RPMI8226 (cell line): ENCODE measurements at places on chromosomes 7 and 10.

DNA sequence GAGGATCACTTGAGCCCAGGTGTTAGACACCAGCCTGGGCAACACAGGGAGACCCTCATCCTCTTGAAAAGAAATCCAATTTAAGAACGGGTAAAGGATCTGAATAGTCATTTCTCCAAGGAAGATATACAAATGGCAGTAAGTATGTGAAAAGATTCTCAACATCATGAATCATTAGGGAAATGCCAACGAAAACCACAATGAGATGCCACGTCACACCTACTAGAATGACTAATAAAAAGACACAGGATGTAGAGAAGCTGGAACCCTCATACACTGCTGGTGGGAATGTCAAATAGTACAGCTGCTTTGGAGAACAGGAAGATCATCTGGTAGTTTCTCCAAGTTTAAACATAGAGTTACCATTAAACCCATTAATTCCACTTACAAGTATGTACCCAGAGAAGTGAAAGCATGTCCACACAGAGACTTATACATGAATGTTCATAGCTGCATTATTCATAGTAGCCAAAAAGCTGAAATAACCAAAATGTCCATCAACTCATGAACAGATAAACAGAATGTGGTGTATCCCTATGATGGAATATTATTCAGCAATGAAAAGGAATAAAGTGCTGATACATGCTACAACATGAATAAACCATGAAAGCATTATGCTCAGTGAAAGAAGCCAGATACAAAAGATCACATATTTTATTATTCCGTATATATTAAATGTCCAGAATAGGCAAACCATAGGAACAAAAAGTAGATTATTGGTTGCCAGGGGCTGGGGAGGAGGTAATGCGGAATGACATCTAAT, 13.1 kb upstream of the ZMIZ2 start:
- DNase-seq = peak; percentile 22

DNA sequence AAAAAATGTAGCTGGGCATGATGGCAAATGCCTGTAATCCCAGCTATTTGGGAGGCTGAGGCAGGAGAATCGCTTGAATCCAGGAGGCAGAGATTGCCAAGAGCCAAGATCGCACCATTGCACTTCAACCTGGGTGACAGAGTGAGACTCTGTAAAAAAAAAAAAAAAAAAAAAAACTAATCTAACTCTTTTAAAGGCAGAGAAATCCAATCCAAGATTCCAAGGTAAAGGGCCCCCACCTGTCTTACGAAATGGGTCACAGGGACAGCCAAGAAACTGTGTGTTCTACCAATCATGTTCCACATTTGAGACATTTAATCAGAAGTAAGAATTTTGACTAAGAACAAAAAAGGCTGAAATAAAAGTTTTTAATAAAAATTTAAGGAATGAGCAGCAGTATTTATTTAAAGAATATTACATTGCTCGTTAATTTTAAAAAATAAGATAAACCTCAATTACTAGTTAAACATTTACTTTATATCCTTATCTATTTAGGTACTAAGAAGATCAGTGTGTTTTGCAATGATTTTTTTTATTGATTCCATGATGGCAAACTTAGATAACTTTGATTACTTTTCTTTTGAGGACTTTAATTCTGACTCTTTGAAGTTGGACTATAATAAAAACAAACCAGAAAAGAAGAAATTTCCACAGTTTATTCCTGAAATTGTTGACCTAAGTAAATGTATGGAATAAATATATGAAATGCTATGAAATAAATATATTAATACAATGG, 6.7 kb upstream of the OAT start:
- no peak for DNase-seq

- DNase-seq = no peak
Observed at GRCh38 chr7:47249361-47249760, 332.6 kb downstream of the TNS3 start.

GRCh38 chr10:22581461-22581860, 132.9 kb downstream of the PIP4K2A start:
- DNase-seq = no peak

DNA sequence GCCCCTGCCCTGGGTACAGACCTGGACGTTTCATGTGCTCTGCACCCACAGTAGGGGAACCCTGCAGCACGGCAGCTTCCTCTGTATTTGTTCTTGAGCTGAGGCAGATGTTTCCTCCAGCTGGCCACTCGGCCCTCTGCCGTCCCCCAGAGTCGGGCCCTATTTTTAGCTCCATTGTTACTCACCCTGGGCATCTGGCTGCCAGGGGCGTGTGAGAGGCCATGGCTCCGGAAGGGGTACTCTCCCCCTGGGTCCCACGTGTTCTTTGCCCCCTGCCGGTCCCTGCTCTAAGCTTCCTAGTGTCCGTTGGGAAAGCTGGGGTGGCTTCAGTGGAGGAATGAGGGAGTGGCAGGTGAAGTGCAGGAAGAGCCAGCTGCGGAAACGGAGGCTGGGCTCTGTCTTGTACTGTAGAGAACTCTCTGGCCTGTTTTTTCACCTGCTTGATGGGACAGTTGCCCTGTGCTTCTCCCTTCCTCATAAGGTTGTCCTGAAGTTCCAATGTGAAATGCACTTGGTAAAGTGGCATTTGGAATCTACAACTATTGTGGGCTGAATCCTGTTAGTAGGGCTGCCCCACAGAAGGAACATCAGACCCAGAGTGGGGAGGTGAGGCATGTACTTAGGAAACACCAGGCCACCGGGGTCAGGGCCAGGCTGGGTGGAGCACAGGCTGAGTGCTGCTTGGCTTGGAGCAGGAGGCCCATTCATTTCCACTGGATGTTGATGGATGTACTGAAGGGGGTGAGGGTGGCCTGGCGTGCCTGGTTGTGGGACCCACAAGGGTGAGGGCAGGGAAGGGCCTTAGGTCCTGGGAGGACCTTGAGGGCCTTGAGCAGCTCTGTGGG, 30.6 kb downstream of the PALD1 start:
- DNase-seq = peak; percentile 82

DNA sequence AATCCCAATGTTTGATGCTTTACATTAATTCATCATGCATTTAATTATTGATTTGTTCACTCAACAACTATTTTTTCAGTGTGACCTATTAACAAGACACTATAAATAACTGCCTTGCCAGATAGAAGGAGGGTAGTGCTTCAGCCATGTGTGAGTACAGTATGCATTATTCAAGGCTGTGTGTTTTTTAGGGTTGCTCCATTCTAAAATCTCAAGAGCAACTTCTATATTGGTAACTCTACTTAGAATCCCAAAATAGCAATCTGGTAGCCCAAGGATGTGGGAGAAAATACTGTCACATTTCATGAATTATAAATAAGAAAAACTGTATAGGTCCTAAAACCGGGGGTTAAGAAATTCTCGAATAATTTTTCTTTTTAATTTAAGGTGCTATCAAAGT, 69.9 kb downstream of the ENO4 start:
- DNase-seq = no peak

- DNase-seq = no peak
Observed at GRCh38 chr7:106430103-106430502, 145.3 kb upstream of the NAMPT start.

- DNase-seq = no peak
Observed at GRCh38 chr10:82037076-82037475, 162.1 kb downstream of the NRG3 start.

DNA sequence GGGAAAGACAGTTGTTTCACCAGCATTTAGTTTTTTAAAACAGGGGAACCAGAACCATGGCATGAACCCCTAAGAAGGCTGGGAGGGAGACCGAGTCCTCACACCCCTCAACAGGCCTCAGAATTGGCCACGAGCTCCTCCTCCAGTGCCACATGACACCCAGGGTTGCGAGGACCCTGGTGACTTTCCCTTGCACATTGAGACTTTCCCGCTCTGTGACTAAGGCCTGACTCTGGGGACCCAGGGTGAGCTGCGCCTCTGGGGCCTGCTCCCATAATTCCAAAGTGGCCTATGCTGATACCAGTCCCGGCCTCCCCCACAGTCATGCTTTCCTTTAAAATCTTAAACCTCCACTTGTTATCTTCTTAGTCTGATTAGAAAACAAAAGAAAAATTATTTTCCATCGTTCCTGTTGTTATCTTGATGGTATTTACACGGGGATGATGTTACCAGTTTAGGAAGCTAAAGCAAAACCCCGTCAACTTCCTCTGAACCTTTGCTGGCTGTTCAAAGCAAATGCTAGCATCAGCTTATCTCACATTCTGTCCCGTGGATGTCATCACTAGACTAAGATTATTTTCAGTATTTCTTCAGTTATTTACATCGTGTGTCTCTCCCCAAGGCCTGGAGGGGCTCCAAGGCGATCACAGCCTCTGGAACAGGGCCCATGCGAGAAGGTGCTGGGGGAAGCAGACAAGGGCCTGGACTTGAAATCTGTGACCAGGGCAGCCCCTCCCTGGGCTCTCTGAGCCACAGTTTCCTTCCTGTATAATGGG, 42.1 kb downstream of the FAM53B start:
- DNase-seq = no peak

DNA sequence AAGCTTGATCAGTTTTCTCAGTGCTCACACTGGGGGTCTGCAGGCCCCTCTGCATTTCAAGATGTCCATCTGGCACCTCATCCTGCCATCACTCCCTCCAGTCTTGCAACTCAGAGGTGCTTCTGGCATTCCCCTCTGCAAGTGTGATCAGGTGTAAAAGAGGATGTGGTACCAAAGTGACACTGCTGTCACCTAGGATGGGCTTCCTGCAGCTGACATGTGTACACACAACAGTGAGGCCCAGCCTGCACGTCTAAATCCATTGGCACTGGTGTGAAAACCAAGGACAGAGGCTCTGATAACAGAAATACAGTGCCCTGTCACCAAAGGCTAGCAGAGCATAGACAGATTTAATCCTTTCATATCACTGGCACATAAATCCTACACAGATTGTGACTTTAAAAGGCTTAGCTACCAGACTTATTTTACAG, 162.5 kb upstream of the CELF2 start:
- no peak for DNase-seq

DNA sequence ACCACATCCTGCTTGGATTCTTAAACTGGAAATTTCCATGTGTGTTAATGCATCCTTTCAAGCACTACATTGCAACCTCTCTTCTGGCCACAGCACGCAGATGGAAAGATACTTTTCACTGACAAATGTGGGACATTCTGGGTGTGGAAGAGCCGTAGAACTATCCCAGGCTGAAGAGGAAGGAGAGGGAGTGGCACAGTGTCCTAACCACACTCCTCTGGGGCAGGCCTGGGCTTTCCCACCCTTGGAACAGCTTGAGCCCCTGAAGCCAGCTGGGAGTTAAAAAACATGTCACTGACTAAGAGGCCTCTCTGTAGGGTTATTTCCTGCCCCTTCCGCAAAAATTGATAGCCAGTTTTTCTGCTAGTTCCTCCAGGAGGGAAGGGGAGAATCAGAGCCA, 34.0 kb upstream of the DNMBP start:
- DNase-seq = no peak

- no peak for DNase-seq
Observed at GRCh38 chr10:52679117-52679516, 93.5 kb downstream of the MBL2 start.

DNA sequence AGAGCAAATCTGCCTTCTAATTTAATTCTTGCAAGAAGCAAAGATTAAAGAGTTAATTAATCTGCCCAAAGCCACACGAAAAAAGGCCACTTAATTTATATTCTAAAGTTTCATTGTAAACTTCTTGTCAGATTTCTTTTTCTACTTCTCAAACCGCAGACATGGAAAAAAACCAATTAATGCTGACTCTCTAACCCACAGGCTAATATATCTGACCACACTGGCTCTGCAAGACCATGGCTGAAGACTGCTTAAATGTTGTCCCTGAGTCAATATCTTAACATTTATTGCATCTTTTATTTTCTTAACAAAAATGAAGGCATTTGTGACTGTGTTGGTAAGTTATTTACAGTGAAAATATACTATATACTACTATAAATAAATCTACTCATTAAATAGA, 234.0 kb upstream of the SP8 start:
- DNase-seq = no peak

GRCh38 chr7:41661596-41661995, 41.3 kb downstream of the INHBA start:
- no peak for DNase-seq

GRCh38 chr7:47428052-47428767, 153.7 kb downstream of the TNS3 start:
- DNase-seq = no peak

DNA sequence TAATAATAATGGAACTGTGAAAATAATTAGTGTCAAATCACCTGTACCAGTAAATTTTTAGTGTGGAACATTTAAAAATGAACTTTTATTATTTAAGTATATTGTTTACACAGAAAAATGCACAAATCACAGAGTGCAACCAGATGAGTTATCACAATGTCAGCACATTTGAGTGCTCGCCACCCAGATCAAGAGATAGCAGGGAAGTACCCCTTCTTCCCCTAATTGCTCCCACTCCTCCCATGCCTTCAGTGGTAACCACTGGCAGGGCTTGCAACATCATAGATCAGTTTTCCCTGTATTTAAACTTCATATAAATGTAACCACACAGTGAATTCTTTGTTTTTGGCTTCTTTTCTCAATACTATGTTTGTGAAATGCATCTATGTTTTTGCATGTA, 7.8 kb upstream of the GPR141 start:
- no peak for DNase-seq

DNA sequence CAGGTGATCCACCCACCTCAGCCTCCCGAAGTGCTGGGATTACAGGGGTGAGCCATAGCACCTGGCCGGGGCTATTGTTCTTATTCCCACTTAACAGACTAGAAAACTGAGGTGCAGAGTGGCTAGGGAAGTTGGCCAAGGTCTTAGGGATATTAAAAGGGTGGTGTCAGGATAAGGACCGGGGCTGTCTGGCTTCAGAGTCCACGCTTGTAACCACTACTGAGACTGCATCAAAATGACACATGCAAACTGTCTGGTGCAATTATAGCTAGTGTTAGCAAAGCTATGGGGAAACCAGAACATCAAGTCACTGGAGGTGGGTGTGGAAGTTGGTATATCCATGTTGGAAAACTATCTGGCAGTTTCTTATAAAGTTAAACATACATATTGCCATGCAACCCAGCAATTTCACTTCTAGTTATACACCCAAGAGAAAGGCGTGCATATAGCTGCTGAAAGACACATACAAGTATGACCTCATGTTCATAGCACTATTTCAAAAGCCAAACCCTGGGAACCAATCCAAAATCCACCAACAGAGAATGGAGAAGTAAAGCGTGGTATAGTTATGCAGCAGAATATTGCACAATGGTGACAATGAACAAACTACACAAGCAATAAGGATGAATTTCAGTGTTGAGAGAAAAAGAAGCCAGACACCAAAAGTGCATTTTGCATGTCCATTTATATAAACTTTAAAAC, 33.9 kb upstream of the EEPD1 start:
- peak; percentile 24 for DNase-seq

DNA sequence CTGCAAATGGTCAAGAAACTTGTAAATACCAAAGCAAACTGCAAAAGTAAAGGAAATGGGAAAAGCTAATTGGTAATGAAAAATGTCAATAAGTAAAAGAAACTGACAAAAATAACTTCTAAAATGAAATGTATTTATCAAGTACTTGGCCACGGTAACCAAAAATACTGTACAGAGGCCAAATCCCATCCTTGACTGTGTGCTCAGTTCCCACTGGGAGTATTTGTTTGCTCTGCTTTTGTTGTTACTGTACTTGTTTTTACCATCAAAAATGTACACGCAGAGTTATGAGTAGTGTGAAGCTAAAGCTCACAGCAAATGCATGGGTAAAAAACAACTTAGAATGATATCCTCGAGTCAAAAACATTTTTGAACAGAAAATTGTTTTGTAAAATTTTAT, 31.1 kb downstream of the ENKUR start:
- DNase-seq = no peak
